ENCODE measurements at places on chromosomes 1 and 21. TPM values are rescaled to one million over a fixed set of nuclear protein-coding genes. Genes with fewer than 3 reads are reported as not detected.

Gene LRRC38
- total RNA-seq: 0.19 TPM

Gene ANKRD35
- total RNA-seq: 0.28 TPM

GRCh38 chr1:153883223-153883622 lies 39.5 kb downstream of the GATAD2B start:
- no peaks in the 10 kb centered on the region for H3K27me3 ChIP-seq
- peaks cover 10% of the 10 kb centered on the region for H3K4me1 ChIP-seq
- no peak overlapping the region for H3K4me3 ChIP-seq
- H3K36me3 ChIP-seq: peaks cover 4% of the 10 kb centered on the region
- no peak overlapping the region for H3K27ac ChIP-seq

Gene RHCE
- total RNA-seq: 1.0 TPM

- no peak overlapping the region for H3K4me3 ChIP-seq
- no peak for DNase-seq
- no peaks in the 10 kb centered on the region for H3K4me1 ChIP-seq
- H3K27ac ChIP-seq: no peak overlapping the region
Observed at GRCh38 chr1:183933528-183934179, 103.9 kb downstream of the COLGALT2 start.

GRCh38 chr1:191101960-191102359 lies 624.3 kb upstream of the BRINP3 start:
- no peak overlapping the region for H3K27ac ChIP-seq
- H3K27me3 ChIP-seq: no peaks in the 10 kb centered on the region
- no peak overlapping the region for H3K4me3 ChIP-seq
- H3K4me1 ChIP-seq: no peaks in the 10 kb centered on the region
- DNase-seq: no peak

GRCh38 chr1:32125313-32125712 lies 17.5 kb downstream of the KPNA6 start:
- H3K4me3 ChIP-seq: no peak overlapping the region
- DNase-seq: no peak
- peaks cover 4% of the 10 kb centered on the region for H3K36me3 ChIP-seq
- H3K4me1 ChIP-seq: peaks cover 7% of the 10 kb centered on the region
- H3K27ac ChIP-seq: no peak overlapping the region
- H3K27me3 ChIP-seq: no peaks in the 10 kb centered on the region

- no peak for DNase-seq
- H3K4me1 ChIP-seq: no peaks in the 10 kb centered on the region
- H3K4me3 ChIP-seq: no peak overlapping the region
- no peak overlapping the region for H3K27ac ChIP-seq
Observed at GRCh38 chr1:92577261-92577895, 90.7 kb upstream of the GFI1 start.

DNA sequence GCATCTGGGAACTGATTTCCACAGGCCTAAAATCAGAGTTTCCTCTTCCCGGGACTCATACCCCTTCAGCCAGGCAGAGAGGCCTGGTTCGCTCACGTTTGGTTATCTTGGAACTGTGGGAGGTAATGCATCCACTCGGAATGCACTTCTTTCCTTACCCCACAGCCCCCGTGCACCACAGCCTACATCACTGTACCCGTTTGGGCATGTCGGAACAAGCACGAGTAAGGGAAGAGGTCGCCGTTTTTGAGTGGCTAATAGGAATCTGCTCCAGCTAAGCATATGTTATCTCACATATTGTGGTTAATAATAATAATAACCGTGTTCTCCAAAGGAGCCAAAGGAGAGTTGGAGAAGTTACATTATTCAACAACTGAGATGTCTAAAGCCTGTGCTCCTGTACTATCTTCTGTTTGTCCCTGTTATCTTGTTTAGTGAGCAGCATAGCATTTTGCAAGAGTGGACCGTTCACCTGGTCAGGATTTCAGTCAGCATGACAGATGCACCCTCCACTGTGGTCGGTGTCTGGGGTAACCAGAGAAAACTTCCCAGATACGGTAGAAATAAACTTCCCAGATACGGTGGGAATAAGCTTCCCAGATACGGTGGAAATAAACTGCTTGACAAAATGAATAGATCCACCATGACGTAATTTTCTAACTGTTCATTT lies 198.6 kb downstream of the SDCCAG8 start:
- no peaks in the 10 kb centered on the region for H3K36me3 ChIP-seq
- no peaks in the 10 kb centered on the region for H3K27me3 ChIP-seq
- H3K4me1 ChIP-seq: peaks cover 8% of the 10 kb centered on the region

DNA sequence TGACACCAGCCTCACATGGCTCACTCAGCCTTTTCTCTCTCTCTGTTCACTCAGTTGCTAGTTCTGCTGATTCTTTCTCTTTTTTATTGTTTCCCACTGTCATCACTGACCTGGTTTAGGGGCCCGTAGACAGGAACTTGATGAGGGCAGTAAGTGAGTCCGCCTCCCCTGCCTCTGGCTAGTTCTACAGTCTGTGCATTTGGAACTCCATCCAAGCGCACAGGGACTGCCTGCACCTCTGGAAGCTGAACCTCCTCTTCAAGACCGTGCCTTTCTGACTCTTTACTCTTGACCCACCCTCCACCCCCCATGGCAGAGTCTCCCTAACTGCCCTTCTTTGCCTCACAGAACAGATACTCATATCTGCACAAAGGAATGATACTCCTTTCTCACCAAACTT lies 4.2 kb downstream of the TENT5C start:
- H3K27ac ChIP-seq: no peak overlapping the region
- no peaks in the 10 kb centered on the region for H3K36me3 ChIP-seq
- H3K4me1 ChIP-seq: peaks cover 22% of the 10 kb centered on the region
- H3K27me3 ChIP-seq: no peaks in the 10 kb centered on the region
